ENCODE measurements at places on chromosomes 1 and 21.

DNA sequence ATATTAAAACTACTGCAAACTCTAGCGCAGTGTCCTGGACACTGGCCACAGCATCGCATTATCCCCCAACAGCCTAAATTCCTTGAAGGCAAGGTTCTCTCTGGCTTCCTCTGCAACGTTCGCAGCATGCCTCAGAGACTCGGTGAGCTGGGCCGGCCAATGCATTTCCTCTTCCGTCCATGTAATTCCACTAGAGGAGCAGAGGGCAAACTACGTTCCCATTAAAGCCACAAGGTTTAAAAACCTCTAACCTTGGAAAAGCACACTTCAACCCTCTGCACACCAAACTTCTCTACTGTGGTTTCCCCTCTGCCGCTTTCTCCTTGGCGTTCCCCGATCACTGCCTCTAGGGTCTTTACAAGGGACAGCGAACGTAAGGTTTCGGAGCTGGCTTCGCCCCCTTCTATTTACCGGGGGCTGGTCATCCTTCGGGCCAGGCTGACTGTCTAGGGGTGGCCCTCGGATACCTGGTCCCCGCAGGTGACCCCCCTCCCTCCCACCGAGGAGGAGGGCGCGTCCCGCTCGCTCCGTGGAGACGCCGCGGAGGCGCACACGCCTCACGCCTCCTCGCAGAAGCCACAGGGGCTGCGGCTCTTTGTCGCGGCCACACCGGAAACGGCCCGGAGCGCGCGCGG, 456 bp upstream of the SMYD2 start:
- DNase-seq = no peak

- no peak for DNase-seq
Observed at GRCh38 chr1:69406244-69406643, 161.5 kb upstream of the LRRC7 start.

- DNase-seq = no peak
Observed at GRCh38 chr1:3050603-3051002, 18.4 kb upstream of the PRDM16 start.

- no peak for DNase-seq
Observed at GRCh38 chr1:172476218-172476811, 32.4 kb upstream of the PIGC start.

DNA sequence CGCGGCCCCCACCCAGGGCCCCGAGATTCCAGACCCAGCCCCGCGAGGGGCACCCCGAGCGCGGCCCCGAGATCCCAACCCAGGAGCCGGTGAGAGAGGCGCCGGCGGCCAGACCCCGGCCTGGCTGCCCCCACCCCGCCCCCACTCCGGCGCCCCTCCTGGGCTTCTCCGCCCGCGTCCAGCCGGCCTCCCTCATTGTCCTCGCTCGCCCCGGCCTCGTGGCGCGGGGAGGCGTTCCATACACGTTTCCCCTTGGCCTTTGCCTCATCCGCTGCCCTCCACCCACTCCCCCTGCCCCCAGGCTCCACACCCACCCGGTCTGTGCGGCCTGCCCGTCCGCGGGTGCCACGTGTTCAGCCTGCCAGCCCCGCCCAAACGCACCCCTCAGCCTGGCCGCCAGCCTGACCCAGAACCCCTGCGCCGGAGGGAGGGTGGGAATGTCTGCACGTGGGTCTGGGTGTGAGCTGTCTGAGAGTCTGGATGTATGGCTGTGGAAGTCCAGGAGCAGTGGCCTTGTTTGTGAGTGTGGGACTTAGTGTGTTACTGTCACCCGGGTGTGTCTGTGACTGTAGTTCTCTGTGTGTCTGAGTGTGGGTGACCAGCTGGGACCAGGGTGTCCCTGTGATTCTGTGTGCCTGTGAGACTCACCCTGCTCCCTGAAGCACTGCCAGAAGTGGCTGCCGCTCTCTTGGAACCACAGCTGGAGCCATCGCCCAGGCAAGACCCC, 681 bp downstream of the B4GALT2 start:
- DNase-seq = no peak

GRCh38 chr1:47635597-47635996, 197.8 kb downstream of the FOXD2 start:
- no peak for DNase-seq

DNA sequence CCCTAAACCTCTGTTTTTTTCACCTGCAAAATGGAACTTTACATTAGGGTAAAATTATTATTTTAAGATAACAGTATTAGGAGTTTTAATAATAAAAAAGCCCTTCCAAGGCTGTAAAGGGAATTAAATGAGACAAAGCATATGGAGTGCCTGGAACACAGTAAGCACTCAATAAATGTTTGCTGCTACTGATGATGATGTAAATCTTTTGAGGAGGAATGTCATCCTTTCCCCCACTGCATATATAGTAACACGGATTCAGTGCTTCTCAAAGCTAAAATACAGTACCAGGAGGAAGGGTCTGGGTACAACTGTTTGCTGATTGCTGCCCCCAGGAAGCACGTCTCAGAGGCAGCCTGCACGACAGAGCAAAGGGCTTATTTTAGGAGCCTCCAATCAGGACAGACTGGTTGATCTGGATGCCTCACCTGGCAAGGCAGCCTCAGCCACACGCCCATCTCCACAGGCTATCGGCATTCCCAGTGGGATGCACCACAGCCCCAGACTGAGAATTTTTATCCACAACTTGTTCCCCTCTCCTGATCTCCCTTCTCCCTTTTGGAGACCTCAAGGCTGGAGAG, 64.4 kb downstream of the GADD45A start:
- DNase-seq = no peak

DNA sequence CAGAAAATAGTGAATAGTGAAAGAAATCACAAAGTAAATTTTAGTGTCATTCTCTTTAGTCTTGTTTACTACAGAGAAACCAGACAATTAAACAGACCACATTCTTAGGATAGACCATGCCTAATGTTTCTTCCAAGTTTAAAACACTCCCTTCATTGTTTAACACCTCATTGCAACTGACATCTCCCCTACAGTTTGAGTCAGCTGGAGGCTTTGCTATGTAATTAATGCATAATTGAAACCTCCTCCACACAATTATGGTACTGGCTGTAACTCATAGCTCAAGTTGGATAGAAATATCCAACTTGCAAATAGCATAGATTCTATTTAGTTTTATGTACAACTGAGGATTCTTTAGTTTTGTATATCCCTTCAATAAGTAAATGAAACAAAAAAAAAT, 35.2 kb upstream of the B3GALT2 start:
- no peak for DNase-seq

- no peak for DNase-seq
Observed at GRCh38 chr1:39469150-39469549, 22.3 kb upstream of the BMP8A start.
